Foreskin fibroblast (primary cell): ENCODE measurements at places on chromosomes 1 and 21.
A peak's percentile ranks its signal among the peaks of the same experiment; 100 is the strongest.

DNA sequence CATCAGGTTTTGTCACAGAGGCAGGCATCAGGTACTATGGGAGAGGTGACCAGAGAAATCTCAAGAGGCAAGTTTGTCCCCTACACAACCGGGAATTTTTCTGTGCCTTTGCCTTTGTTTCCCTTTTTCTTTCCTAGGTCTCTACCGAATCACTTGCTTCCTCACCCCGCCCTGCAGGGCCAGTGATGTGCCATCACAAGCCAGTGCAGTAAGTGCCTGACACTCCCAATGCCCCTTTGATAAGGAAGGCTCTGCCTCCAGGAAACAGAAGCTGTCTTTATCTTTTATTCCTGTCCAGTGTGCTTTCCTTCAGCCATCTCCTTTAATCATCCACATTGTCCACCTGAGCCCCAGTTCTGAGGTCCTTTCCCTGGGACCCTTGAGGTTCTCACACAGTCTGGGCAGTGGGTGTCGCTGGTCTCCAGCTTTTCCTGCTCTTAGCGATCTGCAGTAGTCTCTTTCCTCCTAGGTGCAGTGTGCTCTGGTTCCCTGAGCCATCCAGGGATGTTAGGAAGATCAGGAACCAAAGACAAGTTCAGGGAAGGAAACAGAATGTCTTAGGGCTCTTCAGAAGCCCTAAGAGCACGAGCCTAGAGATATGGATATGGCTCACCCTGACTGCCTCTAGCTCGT, 36.6 kb downstream of the GJA5 start:
- peak; percentile 16 for DNase-seq

- peak; percentile 71 for DNase-seq
These were observed 37.2 kb downstream of the KCNJ6 start for GRCh38 chr21:37878946-37879660.

GRCh38 chr1:212302745-212303383, 17.7 kb downstream of the PPP2R5A start:
- no peak for DNase-seq

DNA sequence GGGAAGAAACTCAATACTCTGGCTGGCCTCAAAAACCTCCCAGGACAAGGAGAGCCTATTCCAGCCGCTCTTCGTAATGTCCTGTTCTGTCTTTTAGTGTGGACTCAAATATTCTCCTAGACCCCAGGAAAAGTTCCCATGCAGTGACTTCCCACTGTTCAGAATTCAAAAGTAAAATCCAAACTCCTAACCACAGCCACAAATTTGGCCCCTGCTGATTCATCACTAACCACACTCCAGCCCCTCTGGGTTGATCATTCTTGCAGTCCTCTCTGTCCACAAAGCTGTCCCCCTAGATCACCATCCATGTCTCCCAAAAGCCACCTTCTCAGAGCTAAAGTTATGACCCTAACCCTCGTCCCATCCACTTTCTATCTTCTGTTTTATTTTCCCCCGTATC, 5.1 kb downstream of the CTNNBIP1 start:
- peak; percentile 30 for DNase-seq

DNA sequence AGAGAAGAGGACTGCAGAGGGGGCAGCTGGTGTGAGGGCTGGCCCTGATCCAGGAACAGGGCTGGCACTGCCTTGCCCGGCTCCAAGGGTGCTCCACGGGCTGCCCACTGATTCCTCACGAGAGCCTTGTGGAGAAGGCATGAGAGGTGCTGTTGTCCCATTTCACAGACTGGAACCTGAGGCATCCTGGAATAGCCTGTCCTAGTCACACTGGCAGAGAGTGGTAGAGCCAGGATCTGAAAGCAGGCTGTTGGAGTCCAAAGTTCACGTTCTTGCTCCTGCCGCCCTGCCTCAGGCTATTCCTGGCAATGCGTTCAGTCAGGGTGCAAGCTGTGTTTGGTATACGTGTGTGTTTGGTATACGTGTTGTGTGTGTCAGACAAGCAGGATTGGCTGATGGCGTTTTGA, 1.8 kb downstream of the RER1 start:
- no peak for DNase-seq

DNA sequence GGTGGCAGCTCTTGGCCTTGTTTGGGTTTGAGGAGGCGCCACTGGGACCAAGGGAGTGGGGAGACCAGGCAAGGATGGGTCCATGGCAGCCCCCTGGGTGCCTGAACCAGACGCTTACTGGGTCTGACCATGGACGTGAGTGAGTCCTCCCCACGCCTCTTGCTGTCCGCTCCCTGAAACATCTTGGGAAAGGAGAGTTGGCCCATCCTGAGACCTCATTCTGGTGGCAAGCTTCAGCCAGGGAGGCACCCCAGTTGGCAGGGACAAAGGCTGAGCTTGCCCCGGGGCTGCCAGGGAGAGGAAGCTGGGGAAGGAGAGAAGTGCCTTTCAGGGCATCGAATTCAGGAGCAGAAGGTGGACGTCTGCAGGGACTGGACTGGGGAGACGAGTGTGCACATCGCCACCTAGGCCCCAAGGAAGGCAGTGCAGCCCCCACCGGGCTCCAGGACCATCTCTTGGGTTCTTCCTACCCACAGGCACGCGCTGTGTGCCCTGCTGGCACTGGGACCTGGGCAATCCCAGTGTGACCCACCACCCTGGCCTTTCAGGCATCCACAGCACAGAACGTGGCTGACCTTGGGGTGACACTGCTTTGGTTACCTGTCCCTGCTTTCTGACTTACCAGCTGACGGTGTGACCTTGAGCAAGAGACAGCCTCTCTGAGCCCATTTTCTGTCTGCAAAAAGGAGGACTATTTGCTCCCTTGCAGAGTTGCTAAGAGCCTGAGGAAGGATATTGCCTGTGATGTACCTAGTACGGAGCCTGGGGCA, 132.9 kb upstream of the WNT4 start:
- peak; percentile 34 for DNase-seq

DNA sequence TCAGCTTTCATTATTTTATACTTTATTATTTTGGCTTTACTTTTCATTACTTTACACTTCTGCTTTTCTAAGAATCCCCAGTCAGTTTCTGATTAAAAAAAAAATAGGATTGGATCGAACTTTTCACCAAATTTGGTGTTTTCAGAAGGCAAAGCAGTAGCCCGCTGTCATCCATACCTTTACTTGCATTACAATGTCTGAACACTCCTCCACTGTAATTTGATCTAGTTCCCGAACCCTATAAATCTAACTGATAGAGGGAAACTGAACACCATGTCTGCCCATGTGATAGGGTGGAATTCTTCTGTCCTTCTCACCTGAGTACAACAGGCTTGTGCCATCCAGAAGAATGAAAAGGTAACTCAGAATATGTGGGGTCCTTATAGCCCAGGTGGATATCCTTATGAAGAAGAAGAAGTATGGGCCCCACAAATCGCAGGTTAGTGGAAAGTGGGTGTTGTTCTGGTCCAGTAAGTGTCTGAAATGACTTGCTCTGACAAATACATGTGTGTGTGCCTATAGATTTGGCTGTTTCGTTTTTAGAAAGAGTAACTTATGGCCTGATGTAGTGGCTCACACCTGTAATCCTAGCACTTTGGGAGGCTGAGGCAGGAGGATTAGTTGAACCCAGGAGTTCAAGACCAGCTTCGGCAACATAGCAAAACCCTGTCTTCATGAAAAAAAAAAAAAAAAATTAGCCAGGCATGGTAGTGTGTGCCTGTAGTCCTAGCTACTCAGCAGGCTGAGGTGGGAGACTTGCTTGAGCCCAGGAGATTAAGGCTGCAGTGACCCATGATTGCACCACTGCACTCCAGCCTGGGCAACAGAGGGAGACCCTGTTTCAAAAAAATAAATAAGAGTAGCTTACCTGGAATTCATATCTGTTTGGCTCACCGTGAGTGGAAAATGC, 26.6 kb upstream of the CDC14A start:
- DNase-seq: no peak

DNA sequence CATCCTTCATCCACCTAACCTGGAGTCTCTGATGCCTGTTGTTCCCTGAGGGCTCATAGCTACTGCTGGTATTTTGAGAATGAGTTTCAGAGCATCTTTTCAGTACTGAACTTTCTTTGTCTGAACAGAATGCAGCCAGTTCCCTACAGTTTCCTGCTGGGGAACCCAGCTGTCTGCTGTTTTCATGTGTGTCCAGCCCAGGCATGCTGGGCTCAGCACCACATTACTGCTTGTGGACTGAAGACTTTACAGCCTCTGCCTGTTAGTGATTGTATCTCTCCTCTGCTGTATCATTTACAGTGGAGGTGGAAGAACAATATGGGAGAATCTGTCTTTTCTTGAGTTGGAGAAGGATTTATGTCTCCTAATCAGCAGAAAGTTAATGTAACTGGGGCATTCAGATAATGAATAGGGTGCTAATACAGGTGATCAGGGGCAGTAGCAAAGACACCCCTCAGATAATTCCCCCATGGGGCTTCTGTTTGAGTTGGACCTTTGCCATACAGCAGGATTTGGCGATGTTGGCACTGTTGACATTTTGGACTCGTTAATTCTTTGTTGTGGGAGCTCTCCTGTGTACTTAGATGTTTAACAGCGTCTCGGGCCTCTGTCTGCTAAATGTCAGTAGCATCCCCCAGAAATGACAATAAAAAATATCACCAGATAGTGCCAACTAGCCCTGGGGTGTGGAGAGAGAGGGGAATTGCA, 207.7 kb downstream of the HHAT start:
- no peak for DNase-seq

DNA sequence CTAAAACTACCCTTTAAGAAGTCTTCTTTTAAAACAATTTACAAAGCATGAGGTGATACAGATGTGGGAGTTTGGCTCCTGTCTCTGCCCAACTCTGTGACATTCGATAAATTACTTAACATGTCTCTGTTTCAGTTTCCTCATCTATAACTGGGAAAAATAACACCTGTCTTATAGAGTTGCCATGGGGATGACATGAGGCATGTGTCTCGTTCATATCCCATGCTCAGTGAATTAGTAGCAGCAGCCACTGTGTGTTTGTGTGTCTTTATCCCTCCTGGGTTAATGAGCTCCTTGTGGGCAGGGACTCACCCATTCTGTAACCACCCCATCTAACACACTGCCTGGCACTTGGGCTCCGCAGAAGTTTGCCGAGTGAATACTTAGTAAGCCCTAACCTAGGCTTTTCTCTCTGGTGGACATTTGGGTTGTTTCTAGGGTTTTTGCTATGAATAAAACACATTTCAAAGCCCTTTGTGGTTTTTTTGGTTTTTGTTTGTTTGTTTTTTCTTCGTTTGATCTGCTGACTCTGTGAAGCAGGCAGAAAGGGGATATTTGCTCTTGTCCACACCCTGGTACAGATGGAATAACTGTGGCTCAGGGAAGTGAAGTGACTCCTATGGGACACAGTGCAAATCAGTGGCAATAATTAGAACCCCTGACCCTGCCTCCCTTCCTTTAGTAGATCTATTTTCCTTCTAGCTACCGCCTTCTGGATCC, 797 bp upstream of the KCNJ9 start:
- DNase-seq: no peak

- DNase-seq: peak; percentile 10
These were observed 1.4 kb downstream of the LRRC7 start for GRCh38 chr1:69569175-69569541.

GRCh38 chr1:56080123-56080522, 499.2 kb downstream of the PLPP3 start:
- peak; percentile 64 for DNase-seq

GRCh38 chr1:110706621-110707020, 31.9 kb upstream of the KCNA3 start:
- no peak for DNase-seq

DNA sequence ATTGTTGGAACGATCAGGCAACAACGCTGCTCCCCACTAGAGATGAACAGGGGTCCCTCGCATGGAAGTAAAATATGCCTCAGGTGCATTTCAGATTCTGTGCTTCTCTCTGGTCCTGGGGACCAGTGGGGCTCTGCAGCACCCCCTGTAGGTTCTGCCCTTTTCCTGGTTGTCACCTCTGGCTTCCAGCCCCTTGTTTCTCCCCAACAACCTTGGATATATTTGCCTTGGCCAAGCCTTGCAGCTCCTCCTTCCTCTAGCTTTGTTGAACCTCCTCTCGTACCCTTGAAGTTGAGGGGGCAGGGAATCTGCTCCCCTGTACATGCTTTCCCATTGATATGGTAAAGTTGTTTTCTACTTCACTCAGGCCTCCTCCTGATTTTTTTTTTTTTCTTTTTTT, 5.4 kb upstream of the RGSL1 start:
- no peak for DNase-seq

GRCh38 chr1:173917635-173918493, 737 bp upstream of the SERPINC1 start:
- no peak for DNase-seq

- peak; percentile 69 for DNase-seq
These were observed 292.1 kb upstream of the VAMP3 start for GRCh38 chr1:7478809-7479499.

GRCh38 chr1:172545396-172546004, 12.6 kb downstream of the SUCO start:
- DNase-seq: no peak

- DNase-seq: peak; percentile 52
These were observed 19.3 kb downstream of the F3 start for GRCh38 chr1:94522304-94522703.

GRCh38 chr1:87968197-87968955, 639.7 kb downstream of the LMO4 start:
- DNase-seq: peak; percentile 53

GRCh38 chr1:110338309-110338885, 780 bp upstream of the RBM15 start:
- DNase-seq: peak; percentile 79

- DNase-seq: peak; percentile 53
These were observed 90.1 kb upstream of the BCL10 start for GRCh38 chr1:85366391-85367170.

GRCh38 chr1:9437961-9438430, 101.3 kb upstream of the SLC25A33 start:
- no peak for DNase-seq

GRCh38 chr1:34879230-34879629, 19.7 kb upstream of the SMIM12 start:
- no peak for DNase-seq

DNA sequence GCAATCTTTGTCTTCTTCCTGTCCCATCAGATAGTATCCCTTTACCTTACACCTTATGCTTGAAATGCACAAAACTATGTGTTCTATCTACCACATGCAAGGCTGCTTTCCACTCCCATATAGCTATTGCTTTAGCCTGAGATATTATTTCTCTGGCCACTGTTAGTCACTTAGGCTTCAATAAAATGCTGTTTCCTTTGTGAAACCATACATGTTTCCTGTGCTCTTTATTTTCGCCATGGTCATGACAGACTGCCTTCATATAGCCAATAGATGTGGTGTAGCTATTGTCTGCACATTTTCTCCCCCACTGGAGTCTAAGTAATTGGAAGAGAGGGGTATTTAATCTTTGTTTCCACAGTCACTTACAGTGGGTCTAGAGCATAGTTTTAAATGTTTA, 108.4 kb downstream of the GREM2 start:
- DNase-seq: no peak

- DNase-seq: no peak
These were observed 1.3 kb downstream of the ARL8A start for GRCh38 chr1:202143011-202143767.

GRCh38 chr1:247561711-247562110, 12.8 kb downstream of the GCSAML start:
- DNase-seq: no peak

DNA sequence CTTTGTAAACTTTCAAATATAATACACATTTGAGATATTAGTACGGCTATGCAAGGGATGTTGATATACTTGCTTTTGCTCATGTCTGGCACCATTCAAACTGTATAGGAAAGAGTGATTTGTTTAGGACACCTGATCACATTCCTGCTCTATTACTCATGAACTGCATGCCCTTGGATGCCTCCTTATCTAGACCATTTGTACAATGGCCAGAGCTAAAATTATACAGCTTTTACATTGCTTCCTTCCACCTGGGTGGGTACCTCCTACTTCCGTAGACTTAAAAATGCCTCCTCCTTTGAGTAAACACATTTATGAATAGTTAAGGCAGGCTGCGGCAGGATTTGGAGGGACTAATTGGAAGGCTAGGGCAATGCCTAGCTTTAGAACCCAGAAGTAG, 85.4 kb upstream of the PBX1 start:
- no peak for DNase-seq
